ENCODE measurements at places on chromosomes 3 and 15.

DNA sequence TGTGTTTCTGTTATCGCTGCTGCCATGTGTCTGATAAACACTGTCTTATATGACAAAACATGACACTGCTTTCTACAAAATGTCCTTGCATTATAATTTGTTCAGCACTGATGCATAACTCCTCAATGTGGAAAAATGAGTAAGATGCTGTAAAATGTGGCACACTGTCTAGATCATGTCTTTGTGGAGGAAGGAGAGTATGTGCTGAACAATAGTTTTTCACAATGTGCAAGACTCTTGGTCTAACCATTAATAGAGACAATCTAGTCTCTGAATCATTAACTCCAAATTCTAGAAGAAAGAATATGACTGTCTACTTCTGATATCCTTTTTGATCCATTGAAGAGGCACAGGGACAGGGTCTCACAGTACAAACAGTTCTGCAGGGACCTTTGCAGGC, 127.9 kb upstream of the RARB start:
- H3K36me3 ChIP-seq = no peaks in the 10 kb centered on the region
- H3K4me1 ChIP-seq = no peaks in the 10 kb centered on the region
- no peaks in the 10 kb centered on the region for H3K27me3 ChIP-seq
- H3K4me3 ChIP-seq = no peak overlapping the region
- no peak for DNase-seq
- no peak overlapping the region for H3K27ac ChIP-seq

GRCh38 chr15:58380280-58380945, 51.4 kb upstream of the LIPC start:
- H3K4me3 ChIP-seq = no peak overlapping the region
- H3K27ac ChIP-seq = no peak overlapping the region
- H3K27me3 ChIP-seq = no peaks in the 10 kb centered on the region
- no peaks in the 10 kb centered on the region for H3K36me3 ChIP-seq
- H3K4me1 ChIP-seq = peaks cover 10% of the 10 kb centered on the region

GRCh38 chr15:59456114-59456513, 18.1 kb downstream of the FAM81A start:
- no peak overlapping the region for H3K27ac ChIP-seq
- H3K4me3 ChIP-seq = no peak overlapping the region
- no peaks in the 10 kb centered on the region for H3K4me1 ChIP-seq

- no peak for DNase-seq
- no peak overlapping the region for H3K27ac ChIP-seq
- H3K36me3 ChIP-seq = no peaks in the 10 kb centered on the region
- H3K4me3 ChIP-seq = no peak overlapping the region
- 0 out of 2 replicates have a peak, but pooled peaks cover 5% of the 10 kb centered on the region for H3K27me3 ChIP-seq
Observed at GRCh38 chr3:56107157-56107556, 361.1 kb downstream of the ERC2 start.

GRCh38 chr3:24088782-24089181, 143.7 kb downstream of the NR1D2 start:
- peaks cover 9% of the 10 kb centered on the region for H3K4me1 ChIP-seq
- no peak overlapping the region for H3K4me3 ChIP-seq
- H3K27ac ChIP-seq = no peak overlapping the region
- no peaks in the 10 kb centered on the region for H3K27me3 ChIP-seq
- no peaks in the 10 kb centered on the region for H3K36me3 ChIP-seq
